ENCODE measurements at places on chromosomes 2 and 18.
A peak's percentile ranks its signal among the peaks of the same experiment; 100 is the strongest.

DNA sequence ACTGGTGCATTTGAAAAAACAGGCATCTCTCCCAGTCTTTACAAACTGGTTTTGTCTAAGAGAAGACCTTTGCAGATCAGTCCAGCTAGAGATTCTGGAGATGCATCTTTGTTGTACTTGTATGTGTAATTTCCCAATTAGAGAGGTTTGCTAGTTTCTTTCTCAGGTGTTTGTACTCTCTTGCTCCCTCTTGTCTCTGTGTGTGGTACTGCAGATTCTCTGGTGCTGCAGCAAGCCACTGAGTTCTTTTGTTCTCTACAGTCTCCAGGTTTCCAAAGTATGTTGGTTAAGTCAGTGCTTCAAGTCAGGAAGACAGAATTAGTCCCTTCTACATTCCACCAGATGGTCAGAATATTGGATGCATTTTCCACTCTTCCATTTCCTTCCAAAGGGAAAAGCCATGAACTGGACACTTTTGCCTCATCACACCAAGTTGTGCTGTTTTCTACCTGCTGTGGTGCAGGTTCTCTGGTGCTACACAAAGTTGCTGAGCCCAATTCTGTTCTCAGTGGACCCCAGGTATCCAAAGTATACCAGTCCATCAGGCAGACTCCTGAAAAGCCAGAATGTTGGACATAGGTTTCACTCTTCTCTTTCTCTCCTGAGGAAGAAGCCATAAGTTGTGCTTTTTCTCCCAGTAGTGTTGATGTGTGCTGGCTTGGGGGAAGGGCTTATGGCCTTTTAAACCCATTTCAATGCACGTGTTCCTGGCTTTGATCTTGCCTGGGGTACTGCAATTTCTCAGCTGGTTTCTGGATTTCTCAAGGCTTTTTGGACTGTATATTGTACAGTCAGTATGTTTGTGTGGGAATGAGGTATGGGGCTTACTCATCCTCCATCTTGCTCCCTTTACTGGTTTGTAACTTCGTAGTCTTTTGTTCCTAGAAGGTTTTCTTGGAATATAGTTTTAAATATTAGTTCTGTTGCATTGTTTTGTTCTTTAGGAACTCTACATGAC is 29.8 kb downstream of the EPC2 start:
- DNase-seq = no peak

GRCh38 chr18:25310045-25310444 is 41.9 kb downstream of the ZNF521 start:
- no peak for DNase-seq

DNA sequence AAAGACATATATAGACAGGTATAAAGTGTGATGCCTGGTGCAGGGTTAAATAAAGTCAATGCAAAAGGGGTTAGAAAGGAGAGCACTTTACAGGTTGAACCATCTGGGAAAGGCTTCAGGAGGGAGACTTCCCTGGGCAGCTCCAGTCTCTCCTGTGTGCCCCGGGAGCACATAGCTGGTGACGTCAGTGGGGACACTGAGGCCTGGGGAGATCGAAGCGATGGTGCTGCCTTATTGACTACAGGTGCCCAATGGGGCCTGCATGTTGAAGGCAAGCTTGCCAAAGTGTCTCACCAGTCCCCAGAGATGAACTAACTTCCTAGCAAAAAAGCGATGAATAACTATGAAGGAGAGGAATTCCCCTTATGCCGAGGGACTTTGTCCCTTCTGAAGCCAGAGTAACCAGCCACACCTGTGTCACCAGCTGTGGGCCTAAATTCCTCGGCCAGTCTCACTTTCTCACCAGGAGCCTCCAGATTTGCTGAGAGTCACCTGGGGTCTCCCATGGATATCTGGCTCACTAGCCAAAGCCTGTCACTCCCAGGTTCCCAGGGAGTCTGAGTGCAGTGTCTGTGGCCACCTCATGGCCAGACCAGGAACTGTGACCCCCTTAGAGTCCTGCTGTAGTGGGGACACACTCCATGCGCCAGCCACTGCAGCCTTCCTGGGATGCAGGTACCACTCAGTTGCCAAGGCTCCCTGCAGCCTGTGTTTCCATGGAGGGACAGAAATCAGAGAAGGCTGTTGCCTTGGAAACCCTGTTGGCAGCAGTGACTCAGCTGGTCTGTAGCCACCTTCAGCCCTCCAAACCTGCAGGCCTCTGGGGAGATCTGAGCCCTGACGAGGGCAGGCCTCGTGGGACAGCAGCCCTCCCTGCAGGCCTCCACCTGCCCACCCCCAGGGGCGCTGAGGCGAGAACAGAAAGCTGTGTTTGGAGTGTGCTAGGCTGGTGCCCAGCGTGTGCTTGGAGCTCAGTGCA is 128.7 kb downstream of the CTIF start:
- peak; percentile 12 for DNase-seq

DNA sequence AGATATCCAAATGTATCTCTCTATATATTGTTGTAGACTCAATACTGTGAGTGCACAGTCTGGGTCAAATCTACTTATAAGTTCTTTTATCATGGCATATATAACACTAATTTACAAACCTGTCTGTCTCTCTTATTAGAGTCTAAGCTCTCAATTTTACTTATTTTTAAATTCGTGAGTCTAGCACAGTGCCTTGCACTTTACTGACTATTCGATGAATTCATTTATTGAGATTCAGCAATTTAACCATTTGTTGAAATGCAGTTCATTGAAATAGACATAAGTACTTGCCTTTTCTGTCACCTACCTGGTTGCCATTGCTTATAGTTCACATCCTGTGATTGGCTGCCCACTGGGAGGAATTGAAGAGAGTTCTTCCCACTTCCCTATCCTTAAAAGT is 10.3 kb upstream of the ALS2 start:
- no peak for DNase-seq

GRCh38 chr2:226970362-226970761 is 134.5 kb downstream of the RHBDD1 start:
- peak; percentile 21 for DNase-seq

Measured in adipocyte (in vitro differentiated cells).